Amniotic stem cell (primary cell): ENCODE measurements at places on chromosomes 12 and 14.

GRCh38 chr12:54337854-54338650 lies 13.1 kb downstream of the COPZ1 start:
- DNase-seq = no peak

DNA sequence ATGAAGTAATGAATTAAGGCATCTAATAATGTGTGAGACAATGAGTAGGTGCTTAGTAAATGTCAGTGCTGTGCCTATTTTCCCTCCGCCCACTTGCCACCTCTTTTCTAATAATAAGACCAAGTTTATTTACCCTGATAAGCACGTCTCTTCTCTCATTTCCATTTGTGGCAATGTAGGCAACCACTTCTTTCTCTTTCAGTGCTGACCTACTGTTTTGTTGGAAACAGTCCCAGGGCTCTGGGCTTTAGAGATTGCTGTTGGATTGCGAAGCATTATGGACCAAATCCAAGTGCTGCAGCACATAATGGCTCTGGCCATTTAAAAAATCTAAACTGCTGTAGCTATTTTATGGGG lies 141.3 kb upstream of the PLEKHG7 start:
- no peak for DNase-seq

- no peak for DNase-seq
Measured at GRCh38 chr12:108241986-108242703, 97.0 kb downstream of the CMKLR1 start.

- DNase-seq = no peak
Measured at GRCh38 chr14:101318271-101318670, 243.0 kb upstream of the DIO3 start.

DNA sequence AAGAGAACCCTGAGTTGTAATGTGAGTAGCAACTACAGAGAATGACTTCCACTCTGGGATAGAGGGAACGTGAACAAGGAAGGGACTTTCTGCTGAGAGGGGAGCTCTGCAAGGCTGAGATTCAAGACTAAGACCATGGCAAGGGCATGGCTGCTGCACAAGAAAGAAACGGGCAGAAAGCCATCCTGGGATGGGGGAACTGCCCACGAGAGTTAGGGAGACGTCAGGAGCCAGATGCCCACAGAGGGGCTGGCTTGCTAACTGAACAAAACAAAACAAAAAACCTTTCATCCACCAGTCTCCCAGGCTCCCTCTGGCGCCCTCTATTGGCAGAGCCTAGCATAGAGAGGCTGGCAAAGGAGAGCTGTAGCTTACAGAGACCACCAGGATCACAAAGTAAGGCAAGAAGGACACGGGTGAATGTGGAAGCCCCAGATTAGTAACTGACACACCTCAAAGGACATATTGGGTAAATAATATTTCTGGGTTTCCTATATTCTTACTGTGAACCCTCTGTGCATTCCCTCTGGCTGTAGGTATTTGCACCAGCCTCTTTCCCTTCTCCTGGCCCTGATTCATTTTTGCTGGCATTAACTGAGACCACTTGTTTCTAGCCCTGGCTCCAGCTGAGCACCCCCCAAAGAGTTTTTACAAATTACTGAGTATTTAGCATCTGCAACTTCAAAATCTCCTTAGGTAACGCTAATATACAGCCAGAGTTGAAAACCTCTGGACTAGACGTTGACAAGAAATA lies 338.3 kb downstream of the EMP1 start:
- peak; percentile 24 for DNase-seq

DNA sequence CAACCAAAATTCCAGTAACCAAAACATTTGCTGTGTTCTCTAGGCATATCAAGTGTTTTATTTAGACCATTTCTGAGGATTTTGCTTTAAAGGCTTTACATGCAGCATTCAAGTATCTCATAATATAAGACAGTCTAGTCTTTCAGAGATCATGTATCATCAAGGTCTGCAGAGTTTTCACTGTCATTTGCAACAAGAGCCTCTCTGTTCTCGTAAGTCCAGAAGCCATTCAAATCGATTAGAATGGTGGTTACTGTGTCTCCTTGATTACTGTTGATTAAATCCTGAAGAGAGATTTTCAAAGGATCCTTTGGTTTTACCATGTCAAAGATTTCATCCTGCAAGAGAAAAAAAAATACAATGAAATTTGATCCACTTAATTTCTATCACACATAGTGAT lies 36.3 kb downstream of the PPP2R3C start:
- no peak for DNase-seq

GRCh38 chr14:90567191-90567590 lies 170.4 kb downstream of the CALM1 start:
- DNase-seq = no peak

- DNase-seq = no peak
Measured at GRCh38 chr12:109255377-109255776, 53.7 kb downstream of the FOXN4 start.

- peak; percentile 6 for DNase-seq
Measured at GRCh38 chr12:54749191-54749818, 101.1 kb upstream of the DCD start.
